ELF-1 (cell line): ENCODE measurements at places on chromosomes 6 and 20.
A peak's percentile ranks its signal among the peaks of the same experiment; 100 is the strongest.

GRCh38 chr6:14889611-14890593 is 356.0 kb upstream of the JARID2 start:
- no peak for DNase-seq

DNA sequence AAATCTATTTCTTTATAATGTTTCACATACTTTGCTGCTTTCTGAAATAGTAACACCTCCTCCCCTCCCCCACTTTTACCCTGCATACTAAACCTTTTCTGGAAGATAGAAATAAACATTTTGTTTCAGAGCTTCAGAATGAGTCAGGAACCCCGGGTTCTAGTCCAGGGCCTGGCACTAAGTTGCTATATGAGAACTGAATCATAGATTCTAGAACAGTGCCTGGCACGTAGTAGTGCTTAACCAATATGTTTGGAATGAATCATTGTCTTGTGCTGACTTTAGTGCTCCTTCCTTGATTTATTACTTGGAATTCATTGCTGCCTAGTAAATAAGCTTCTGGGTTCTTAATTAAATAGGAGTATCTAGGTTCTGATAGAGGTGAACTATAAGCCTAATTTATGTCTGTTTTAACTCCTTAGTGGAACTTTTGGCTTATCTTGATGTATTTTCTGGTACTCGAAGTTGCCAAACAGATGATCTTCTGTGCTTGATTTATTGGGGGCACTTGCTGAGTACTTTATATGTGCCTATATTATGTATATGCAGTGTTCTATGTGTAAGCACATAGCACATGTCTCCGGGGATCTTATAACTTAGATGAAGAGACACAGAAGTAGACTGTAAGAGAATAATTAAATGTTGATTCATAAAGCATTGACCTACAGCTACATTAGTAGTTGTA is 18.6 kb downstream of the TAB2 start:
- DNase-seq: no peak

DNA sequence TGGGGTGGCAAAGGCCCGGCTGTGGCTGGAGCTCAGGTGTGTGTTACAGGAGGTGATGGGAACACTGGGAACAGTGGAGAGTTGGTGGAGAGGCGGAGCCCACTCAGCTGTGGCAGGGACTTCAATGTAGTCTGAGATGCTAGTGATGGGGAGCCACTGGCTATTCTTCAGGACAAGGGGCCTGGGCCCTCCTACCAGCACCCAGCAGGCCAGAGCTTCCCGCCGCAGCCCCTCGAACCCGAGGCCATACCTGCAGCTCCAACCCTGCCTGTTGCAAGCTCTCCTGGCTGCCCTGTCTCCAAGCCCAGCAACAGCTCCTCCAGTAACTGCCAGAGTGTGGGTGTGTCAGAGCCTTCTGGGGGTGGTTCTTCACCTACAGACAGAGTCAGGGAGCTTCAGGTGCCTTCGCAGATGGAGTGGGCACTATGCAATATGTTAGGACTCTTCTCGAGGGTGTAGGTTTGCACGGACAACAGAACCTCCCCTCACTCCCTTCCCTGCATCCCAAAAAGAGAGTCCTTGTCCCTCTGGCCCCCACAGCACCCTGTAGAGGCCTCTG is 146.2 kb upstream of the MLN start:
- DNase-seq: no peak

DNA sequence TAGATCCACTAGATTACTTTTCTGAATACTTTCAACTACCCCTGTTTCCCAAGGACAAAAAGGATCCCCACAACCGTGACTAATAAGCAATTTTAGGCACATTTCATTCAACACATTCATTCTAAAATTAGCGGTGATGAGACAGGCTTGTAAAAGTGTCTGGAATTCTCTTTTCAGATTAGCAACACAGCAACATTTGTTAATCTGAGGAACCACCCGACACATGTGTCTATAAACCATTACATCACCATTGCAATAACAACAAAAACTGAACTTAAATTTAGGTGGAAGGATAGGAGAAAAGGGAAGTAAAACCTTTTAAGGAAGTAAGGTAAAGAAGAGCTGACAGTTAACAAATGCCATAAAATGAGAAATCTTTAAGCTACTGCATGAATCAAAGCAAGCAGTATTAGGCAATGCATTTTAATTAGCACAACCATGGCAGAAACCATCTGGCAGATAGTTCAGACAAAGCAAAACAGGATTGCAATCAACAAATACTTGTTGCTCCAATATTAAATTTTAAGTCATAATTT is 49.1 kb downstream of the MAP3K7 start:
- no peak for DNase-seq

- no peak for DNase-seq
Measured at GRCh38 chr6:42131531-42131930, 10.9 kb downstream of the C6orf132 start.

DNA sequence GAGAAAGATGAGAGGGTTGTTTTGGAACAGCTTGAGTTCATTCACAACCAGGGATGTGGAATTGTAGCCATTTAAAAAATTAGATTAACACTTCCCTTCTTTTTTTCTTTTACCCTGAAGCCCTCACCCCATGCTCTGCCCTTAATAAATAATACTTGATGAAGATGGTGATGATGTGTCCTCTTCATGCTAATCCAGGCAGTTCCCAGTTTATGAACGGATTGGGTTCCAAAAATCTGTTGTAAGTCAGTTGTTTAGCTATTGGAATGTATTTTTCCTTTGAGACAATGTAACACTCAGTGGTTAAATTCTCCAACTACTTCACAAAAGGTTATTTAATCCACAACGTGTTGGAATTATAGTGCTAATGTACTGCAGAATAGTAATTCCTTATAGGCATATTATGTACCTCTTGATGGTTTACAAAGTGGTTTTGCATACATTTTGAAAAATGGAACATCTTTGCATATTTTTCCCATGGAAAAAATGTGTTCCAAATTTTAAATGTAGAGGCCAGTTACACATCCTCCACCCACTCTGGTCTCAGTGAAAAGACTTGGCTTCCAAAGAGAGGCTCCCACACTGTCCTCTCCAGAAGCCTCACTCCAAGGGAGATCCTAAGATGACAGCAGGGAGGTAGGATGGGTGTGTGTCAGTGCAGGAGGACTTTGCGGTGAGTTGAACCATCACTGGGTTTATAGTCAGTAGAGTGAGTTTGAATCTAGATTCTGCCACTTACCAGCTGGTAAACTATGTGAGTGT is 45.8 kb upstream of the CEP162 start:
- DNase-seq: no peak

DNA sequence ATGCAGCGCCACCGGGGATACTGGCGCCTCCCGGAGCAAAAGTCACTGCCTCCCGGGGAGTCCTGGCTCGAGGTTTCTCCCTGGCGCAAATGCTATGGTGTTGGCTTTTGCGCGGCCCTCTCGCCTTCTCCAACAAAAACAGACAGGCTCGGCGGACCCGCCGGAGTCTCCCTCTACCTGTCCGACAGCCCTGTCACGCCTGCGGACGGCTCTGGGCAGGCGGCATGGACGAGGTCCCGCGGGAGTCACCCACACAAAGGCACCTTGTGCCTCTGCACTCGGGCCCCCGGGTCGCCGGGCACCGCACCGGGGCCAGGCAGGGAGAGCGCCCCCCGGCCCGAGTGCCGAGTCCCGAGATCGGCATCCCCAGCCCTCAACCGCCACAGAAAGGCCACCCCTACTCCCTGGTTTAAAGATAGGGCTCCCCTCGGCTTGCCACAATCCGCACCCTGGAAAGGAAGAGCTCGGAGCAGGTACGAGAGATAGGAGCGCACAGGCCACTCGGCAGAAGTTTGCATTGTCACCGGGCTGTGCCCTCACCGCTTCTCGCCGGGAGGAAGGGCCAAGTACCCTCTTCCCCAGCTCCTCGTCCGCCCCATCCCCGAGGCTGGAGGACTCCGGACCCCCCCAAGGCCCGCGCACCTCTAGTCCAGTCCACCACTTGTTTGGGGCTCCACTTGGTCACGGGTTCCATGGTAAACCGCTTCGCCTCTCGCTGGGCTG is 903 bp downstream of the CNKSR3 start:
- peak; percentile 49 for DNase-seq
